Ovary (tissue), 10 donors: ENCODE measurements at places on chromosomes 6 and 20.

DNA sequence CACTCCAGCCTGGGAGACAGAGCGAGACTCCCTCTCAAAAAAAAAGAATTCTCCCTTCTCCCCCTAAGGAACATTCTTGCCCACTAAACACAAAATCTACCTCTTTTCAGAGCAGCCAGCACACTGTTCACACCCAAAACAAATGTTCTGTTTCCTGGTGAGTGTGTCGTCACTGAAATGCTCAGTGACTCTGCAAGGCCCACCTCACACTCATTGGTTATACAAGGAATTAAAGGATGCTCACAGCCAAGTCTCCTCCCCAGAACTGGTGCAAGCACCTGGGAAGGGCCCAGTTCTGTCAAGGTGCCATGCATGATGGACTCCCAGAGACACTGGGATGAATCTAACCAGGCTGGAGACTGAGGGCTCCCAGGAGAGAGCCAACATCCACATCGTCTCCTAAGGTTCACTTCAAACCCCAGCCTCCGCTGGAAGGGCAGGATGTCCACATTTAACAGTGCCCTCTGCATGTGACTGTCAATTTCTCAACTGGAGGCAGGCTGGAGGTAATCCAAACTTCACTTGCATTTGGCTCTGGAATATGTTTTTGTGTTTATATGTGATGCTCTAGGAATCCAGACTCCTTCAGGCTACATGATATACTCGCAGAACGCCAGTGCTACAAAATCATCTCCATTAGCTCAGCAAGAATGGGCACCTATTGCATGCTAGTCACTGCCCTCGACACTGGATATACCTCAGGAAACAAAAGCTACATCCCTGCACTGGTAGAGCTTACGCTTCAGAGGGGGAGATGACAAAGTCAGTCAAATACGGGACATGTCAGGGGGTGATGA, 7.1 kb downstream of the RRBP1 start:
- DNase-seq = no peak

- peak; percentile 60 for DNase-seq
Measured at GRCh38 chr6:143536866-143537691, 25.6 kb upstream of the FUCA2 start.

- no peak for DNase-seq
Measured at GRCh38 chr6:148700741-148701311, 46.0 kb upstream of the UST start.

DNA sequence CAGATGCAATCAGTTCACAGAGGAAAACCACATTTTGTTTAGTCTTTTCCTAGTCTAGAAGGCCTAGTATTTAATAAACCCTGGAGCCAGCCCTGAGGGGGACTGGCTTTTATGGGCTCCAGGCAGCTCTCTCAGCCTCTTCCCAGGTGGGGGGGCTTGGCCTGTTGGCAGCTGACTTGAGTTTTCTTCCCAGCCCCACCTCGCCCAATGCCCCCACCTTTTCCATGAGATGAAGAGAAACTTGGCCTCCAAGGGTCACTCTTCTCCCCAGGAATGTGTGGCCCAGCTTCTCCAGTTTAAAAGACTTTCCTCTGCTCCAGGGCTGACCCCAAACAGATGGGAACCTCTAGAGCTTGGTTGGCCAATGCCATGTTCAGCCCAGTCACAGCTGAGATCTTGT, 196.1 kb downstream of the BMP7 start:
- no peak for DNase-seq

- DNase-seq = no peak
Measured at GRCh38 chr6:40146902-40147301, 212.6 kb upstream of the MOCS1 start.

GRCh38 chr6:49855221-49855620, 11.1 kb downstream of the CRISP1 start:
- DNase-seq = no peak

DNA sequence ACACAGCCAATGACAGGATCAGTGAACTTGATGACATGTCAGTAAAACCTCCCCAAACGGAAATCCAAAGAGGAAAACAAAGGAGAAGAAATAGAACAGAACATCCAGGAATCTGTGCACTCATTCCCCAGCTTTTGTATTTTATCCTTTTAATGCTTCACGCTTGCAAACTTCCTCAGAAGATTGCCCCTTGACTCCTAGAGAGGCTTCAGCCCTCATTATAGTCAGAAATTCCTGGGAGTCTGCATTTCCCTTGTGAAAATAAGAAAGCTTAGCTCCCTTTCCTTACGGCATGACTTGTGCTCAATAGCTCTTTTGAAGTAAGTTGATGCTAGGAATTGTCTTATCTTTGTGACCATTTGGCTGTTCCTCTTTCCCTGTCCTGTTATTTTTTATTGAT, 313.6 kb upstream of the OPRM1 start:
- DNase-seq = no peak
